ENCODE measurements at places on chromosomes 11 and 22.

DNA sequence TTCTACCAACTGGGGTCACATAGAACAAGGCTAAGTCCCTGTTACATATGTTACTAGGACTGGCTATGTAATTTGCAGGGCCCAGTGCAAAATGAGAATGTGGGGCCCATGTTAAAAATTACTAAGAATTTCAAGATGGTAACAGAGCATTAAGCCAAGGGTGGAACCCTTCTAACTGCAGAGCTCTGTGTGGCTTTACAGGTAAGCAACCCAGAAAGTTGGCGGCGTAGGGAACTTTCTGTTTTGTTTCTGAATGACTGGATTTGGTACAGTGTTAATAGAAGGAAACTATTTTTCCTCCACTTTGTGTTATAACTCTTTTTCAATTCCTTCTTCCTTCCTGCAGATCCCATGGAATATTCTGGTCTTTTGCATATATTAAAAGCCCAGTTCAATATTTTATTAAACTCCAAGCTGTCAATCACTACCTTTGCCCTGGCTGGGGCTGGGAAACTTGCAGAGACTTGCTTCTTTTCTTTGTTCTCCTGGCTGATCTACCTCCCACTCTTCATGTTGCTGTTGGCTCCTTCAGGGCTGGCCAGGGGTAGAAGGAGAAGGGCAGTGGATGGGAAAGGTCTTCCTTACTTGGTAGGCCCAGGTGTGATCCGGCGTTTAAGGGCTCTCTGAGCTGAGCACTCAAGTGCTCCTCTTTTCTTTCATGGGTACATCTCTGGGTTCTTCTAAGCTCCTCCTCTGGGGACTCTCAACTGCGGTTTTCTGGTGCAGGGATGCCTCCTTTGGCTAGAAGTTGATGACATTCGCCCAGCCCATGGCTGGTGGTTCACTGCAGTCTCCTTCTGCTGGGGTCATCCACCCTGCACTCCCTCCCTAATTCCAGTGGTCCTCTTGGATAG, 67.7 kb downstream of the SNX19 start:
- no peak for DNase-seq

GRCh38 chr11:64868904-64869570, 9.4 kb downstream of the EHD1 start:
- peak; percentile 78 for DNase-seq

DNA sequence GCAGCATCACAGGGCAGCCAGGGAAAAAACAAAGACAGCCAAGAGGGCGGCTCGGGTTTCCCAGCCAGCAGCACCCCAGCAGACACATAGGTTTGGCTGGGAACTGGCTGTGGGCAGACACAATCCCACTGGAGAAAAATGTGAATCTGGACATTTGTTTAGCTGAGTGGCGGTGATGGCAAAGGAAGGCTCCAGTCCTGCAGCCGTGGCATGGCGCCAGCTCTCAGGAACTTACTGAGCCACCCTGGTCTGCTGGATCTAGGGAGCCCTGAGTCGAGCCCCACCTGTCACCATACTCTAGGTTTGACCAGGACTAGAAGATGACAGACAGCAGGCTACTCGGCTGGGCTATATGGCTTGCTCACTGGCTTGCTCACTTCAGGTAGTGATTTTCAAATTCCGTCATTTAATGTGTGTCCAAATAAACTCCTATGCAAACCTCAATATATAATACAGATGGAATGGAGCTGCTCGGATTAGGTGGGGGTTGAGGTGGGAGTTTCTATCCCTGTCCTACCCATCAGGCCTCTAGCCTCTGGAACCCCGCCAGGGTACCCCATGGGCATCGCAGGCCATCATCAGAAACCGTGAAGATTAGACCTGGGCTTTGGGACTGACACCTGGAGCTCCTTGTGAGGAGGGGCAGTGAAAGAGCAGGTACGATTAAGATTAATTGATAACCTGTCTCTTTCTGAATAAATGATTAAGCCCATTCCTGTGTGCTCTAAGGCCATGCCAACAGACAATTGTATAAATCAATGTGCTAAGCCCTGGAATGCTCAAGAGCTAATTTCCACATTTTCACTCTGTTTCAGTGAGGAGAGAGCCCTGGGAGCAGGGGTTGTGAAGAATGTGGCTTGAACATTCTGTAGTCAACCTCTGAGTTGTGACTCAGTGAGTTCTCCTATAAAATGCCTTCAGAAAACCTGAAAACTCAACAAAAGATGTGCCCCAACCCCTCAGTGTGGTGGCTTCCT, 42.5 kb downstream of the GALNT18 start:
- no peak for DNase-seq

DNA sequence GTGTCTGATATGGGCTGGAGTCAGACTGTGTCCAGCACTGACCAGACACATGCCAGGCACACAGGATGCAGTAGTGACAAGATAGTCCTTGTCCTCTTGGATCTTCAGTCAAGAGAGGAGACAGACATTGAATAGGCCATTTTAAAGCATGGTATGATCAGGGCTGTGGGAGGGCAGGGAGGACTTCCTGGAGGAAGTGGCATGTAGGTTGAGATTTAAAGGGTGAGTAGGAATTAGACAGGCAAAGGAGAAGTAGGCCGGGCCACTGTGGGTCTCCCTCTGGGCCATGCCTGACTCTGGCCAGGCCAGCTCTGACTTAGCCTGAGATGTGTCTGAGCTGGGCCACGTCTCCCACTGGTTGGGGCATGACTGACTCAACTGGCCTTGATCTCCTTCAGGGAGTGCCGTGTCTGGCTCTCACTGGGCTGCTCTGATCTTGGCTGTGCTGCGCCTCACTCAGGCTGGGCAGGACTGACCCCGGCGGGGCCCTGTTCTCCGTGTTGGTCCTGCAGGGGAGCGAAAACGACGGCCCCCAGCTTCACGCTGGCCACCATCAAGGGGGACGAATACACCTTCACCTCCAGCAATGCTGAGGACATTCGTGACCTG, 71.2 kb downstream of the MYO7A start:
- no peak for DNase-seq

DNA sequence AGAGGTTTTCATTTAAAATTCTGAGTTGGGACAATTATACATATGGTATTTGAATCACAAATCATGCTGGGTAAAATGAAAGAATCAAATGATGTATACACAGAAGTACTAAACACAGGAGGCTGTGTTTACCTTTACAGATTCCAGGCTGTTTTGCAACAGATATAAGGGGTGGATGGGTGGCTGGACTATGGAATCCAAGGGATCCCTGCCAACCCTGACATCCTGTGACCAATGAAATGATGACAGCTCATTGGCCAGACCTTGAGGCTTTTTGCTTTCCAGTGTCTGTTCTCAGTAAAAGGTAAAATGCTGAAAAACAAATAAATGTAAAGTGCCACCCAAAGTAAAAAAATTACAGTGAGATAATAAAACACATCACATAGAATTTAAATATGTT, 3.3 kb upstream of the DDI1 start:
- peak; percentile 68 for DNase-seq

Data from GM03348 (cell line).